ENCODE measurements at places on chromosomes 5 and 9.

DNA sequence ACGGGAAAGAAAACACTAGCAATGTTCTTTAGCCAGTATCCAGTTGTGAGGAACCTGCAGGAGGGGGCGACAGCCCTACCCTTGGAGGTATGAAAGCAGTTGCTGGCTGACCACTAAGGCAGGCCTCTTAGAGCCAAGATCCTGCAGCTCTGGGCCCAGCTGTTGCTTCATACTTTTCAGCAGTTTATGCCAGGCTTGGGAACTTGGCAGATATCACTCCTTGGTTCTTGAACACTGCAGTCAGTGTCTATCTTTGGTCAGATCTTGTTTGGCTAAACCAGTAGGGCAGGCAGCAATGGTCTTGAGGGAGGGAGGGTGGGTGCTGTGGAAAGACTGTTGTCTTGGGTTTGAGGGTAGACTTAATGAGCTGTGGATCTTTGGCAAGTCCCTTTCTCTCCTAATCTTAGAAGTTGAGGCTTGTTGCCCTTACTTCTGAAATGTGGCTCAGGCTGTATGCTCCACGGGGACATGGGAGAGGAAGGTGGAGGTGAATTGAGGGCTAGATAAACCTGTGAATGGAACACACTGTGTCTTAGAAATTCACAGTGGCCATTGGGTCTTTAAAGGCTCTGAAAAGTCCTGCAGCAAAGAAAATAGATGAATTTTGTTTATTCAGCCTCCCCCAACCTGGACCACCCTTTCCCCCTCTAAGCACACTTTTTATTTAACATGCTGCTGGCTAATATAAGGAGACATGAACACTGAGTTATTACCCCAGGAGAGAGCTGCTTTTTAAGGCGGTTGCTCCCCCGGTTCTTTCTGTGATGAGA, 37.5 kb downstream of the ZNF618 start:
- no peak for DNase-seq

DNA sequence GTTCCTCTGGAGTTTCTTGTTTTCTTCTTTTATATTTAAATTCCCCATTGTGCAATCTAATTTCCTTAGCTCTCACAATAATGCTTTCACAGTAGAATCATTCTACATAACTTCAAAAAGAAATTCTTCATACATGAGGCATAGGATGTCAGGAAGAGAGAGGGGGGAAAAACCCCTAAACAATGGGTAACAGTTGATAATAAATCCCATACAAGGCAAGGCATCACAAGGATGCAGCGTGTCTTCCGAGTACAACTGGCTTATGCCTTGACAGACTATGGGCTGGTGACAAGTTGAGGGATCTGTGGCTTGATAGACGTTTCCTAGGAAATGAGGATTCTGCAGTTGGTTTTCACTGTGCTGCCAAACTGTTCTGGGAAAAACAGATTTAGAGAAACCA, 247.4 kb downstream of the ARL15 start:
- DNase-seq = no peak

GRCh38 chr5:147685993-147686392, 96.5 kb downstream of the JAKMIP2 start:
- no peak for DNase-seq

GRCh38 chr5:449151-449550, 6.2 kb downstream of the EXOC3 start:
- no peak for DNase-seq
